ENCODE measurements at places on chromosomes 16 and 17.

GRCh38 chr17:32871746-32872145 is 5.2 kb downstream of the MYO1D start:
- DNase-seq = no peak

DNA sequence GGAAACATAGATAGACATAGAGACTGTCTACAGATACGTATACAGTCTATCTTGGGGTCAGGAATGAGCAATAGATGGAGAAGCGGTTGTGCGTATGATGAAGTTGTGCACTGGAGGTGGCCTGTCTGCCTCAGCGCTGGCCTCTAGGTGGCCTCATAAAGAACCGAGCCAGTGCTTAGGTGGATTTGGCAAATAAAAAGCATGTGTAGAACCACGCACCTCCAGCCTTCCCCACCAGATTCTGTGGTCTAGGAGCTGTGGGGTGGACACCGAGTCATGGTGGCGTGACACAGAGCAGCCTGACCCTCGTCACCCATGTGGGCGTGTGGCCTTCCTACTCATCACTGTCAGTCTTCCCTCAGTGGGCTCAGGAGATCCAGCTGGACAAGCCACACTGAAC is 34.0 kb downstream of the PGS1 start:
- no peak for DNase-seq

DNA sequence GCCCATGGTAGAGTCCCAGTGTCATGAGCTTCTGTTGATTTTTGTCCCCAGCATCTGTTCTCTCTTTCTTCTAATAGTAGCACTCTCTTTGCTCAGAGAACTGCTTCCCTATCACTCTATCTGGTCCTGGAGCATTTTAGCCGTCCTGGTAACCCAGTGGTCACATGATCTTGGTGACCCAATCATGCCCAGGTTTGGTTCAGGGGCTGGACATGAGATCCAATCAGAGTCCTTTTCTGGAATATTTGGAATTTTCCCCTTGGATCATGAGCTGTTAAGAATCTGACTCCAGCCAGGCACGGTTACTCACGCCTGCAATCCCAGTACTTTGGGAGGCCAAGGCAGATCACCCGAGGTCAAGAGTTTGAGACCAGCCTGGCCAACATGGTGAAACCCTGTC is 197.0 kb downstream of the RAB11FIP4 start:
- no peak for DNase-seq

GRCh38 chr17:72726936-72727335 is 365.6 kb downstream of the SLC39A11 start:
- DNase-seq = no peak

DNA sequence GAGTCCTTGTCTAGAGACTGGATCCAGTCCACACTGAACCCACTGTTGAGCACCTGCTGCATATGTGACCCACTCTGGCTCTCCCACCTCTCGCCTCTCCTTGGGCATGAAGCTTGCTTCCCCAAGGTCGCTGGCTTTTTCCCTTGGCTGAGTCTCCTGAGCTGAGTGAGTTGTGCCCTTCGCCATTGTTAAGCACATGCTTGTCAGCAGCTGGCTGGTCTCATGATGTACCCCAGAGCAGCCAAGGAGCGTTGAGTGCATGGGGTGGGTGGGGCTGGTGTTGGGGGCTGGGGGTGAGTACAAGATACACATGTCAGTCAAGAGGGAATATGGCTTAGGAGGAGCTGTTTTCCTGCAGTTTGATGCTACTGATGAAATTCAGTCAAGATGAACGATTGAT is 165.6 kb downstream of the SNX29 start:
- DNase-seq = no peak

DNA sequence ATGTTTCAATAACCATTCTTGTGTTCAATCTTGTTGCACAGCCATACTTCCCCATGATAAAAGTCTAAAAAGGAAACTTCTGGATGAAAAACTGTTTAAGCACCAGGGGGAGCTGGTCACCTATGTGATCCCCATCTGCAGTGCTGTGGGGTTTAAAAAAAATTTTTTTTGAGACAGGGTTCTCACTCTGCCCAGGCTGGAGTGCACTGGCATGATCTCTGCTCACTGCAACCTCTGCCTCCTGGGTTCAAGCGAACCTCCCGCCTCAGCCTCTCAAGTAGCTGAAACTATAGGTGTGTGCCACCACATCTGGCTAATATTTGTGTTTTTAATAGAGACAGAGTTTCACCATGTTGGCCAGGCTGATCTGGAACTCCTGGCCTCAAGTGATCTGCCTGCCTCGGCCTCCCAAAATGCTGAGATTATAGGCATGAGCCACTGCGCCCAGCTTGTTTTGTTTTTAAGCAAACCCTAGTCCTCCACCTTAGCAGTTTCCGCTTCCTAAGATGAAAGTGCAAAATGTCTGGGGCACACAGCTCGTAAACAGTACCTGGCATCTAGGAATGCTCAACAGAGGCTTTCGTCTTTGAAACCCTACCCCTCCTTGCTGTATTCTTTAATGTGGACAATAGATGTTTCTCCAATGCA is 25.4 kb downstream of the DNAJA2 start:
- DNase-seq = peak; percentile 33

- DNase-seq = no peak
Observed at GRCh38 chr16:2701272-2701671, 18.8 kb downstream of the PRSS27 start.

DNA sequence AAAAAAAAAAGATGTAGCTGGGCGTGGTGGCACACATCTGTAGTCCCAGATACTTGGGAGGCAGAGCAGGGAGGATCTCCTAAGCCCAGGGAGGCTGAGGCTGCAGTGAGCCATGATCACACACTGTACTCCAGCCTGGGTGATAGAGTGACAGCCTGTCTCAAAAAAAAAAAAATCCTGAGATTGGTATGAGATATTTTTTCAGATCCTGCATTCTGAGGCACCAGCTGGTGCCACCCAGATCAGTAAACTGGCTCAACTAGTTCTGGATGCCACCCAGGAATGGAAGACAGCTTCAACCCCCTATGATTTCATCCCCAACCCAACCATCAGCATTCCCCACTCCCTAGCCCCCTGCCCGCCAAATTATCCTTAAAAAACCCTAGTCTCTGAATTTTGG is 7.1 kb upstream of the GJC1 start:
- no peak for DNase-seq

DNA sequence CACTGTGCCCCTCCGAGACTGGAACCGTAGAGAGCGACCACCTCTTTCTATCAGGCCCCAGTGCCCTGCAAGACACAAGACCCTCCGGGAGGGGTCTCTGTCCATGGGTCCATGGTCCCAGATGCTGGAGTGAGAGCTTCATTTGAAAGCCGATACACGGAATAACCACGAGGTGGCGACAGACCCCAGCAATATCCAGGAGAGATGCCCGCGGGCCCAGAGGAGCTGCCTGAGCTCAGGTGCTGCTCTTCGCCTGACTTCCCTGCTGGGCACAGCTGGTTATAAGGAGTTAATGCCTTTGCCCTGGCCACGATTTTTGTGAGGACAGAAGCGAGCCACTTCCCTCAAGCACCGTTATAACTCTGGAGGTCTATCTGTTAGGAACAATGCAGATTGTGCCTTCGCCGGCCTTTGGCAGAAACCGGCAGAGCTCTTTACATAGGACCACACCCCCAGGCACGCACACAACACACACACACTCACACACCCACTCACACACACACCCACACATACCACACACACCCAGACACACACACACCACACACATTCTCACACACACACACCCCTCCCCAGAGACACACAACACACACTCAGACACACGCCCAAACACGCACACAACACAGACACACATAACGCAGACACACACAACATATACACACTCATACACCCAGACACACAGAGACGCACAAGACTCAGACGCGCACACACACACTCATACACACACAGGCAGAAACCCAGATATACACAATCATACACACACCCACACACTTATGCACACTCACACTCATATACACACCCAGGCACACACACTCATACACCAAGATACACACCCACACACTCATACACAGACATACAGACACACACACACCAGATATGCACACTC is 436.4 kb downstream of the SOX9 start:
- DNase-seq = peak; percentile 60

DNA sequence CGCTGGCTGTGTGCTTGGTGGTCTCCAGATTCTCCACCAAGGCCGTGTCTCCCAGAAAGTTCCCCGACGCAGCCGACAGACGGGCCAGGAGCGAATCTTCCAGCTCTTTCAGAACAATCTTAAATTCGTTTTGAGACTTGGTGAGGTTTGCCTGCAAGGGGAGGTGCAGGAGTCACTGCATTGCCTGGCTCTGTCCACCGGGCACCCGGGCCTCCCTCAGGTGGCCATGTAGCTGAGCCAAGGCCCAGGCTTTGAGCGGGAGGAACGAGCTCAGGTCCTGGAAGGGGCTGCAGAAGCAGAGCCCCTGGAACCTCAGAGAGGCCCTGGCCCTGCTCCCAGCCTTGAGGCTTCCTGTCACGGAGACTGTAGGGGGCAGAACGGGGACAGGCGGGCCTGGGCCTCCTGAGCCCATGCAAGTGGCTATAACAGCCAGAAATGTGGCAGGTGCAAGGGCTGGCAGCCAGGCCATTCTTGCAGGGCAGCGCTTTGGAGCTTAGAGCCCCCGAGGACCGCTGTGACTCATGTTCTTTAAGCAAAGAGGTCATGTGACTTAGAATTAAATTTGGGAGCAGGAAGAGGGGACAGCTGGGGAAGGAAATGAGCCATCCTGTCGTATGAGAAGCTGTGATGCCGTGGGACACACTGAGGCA is 72.4 kb downstream of the PGS1 start:
- DNase-seq = no peak

GRCh38 chr17:35560703-35561102 is at the start of gene SLFN14:
Gene SLFN14 (minus strand): TSS chr17:35560819. CDS start chr17:35558062, 2,757 bp downstream.
- no peak for DNase-seq

- no peak for DNase-seq
Observed at GRCh38 chr16:53090591-53091411, 36.0 kb downstream of the CHD9 start.

- no peak for DNase-seq
Observed at GRCh38 chr17:69012895-69013805, 47.6 kb downstream of the ABCA9 start.

DNA sequence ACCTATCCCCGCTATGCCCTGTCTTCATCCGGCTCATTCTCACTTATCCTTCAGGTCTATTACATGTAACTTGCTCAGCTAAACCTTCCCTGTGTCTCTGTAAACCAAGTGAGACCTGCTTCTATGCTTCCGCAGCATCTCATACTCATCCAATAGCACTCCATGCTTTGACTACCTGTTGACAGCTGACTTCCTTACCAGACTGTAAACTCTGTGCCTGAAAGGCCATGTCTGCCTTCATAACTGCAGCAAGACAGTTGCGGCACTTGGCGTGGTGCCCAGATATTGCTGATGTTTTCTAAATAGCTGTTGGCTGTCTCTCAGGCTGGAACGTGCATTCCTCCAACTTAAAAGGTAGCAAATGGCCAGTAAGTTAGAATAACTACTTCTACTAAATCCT is 1.8 kb upstream of the OR1E1 start:
- no peak for DNase-seq

DNA sequence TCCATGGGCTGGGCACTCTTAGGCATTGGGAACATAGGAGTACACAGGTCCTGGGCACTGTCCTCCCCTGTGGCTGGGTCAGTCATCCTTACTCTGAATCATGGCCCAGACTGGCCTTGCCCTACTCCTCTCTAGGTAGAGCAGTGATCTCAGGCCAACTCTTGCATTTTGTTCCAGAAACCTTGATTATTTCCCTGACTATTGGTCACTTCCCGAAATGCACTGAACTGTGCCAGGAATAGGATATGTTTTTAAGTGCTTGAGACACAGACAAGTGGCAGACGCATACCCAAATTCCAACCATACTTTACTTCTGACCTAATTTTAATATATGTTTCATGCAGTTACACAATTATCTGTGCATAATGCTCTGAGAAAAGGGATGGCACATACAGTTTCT is 10.3 kb downstream of the KRABD2 start:
- DNase-seq = no peak

DNA sequence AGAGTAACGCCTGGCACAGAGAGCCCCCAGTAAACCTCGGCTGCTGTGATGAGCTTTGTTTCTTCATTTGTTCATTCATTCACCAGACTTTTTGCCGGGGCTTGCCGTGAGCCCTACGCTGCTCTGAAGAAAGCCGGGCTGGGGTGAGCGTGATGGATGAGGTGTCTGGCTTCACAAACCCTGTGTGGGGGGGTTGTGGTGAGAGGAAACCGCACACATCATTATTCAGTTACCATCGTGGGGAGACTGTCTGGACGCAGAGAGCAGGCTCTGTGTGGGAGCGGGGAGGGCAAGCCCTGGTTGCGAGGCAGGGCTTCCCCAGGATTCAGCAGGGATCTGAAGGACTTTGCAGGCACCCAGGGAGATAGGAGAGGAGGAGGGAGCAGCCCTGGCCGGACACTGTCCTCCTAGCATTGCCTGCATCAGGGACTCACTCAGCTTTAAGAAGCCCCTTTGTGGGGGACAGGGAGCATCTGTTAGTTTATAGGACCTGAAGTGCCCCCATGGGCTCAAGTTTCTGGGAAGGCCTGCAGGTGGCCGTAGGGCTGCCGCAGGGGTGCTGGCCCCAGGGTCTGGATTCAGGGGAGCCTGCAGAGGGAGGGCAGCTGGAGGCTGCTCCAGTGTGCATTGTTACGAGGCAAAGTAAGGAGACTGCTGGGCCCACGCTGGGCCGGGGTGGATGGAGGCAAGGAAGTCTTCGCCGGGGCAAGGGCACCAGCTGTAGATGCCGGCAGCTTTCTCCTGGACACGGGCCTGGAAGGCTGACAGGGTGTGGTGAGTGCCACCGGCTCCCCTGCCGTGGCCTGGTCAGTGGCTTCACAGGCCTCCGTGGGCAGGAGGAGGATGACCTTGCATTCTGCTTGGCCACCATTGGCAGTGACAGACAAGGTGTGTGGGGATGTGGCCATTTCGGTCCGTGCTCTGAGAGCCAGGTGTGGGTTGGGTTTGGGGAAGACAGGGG is 334.5 kb downstream of the SEC14L1 start:
- DNase-seq = no peak

DNA sequence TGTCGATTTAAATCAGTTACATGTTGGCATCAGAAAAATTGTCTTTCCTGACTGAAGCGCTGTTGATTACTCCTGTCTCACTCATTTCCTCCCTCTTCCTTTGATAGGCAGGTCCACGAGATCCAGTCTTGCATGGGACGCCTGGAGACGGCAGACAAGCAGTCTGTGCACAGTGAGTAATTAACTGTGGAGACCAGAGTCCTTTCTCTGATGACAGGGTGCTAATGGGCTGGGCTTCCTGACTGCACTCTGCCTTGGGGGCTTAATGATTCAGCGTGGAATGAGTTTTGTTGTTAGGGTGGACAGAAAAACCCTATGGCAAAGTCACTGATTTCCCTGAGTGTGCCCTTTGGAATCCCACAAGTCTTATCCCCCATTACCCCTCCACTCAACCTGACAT is 6.5 kb downstream of the GOSR2 start:
- no peak for DNase-seq

GRCh38 chr17:48757524-48757961 is 29.0 kb upstream of the HOXB13 start:
- no peak for DNase-seq

Measured in NCI-H460 (cell line).